Chondrocyte (in vitro differentiated cells): ENCODE measurements at places on chromosomes 13 and 19. TPM values are rescaled to one million over a fixed set of nuclear protein-coding genes. Genes with fewer than 3 reads are reported as not detected.

- peaks cover 3% of the 10 kb centered on the region for H3K27me3 ChIP-seq
- no peaks in the 10 kb centered on the region for H3K36me3 ChIP-seq
- no peak overlapping the region for H3K27ac ChIP-seq
- DNase-seq = no peak
- H3K4me3 ChIP-seq = no peak overlapping the region
- H3K4me1 ChIP-seq = no peaks in the 10 kb centered on the region
These were observed 331.4 kb downstream of the HS6ST3 start for GRCh38 chr13:96421314-96421713.

- H3K4me3 ChIP-seq = no peak overlapping the region
- no peaks in the 10 kb centered on the region for H3K27me3 ChIP-seq
- no peaks in the 10 kb centered on the region for H3K36me3 ChIP-seq
- peaks cover 19% of the 10 kb centered on the region for H3K4me1 ChIP-seq
- no peak overlapping the region for H3K27ac ChIP-seq
These were observed 7.9 kb downstream of the PBX4 start for GRCh38 chr19:19610376-19611202.

CPB2 gene
- total RNA-seq = not detected in 3 replicates

DNA sequence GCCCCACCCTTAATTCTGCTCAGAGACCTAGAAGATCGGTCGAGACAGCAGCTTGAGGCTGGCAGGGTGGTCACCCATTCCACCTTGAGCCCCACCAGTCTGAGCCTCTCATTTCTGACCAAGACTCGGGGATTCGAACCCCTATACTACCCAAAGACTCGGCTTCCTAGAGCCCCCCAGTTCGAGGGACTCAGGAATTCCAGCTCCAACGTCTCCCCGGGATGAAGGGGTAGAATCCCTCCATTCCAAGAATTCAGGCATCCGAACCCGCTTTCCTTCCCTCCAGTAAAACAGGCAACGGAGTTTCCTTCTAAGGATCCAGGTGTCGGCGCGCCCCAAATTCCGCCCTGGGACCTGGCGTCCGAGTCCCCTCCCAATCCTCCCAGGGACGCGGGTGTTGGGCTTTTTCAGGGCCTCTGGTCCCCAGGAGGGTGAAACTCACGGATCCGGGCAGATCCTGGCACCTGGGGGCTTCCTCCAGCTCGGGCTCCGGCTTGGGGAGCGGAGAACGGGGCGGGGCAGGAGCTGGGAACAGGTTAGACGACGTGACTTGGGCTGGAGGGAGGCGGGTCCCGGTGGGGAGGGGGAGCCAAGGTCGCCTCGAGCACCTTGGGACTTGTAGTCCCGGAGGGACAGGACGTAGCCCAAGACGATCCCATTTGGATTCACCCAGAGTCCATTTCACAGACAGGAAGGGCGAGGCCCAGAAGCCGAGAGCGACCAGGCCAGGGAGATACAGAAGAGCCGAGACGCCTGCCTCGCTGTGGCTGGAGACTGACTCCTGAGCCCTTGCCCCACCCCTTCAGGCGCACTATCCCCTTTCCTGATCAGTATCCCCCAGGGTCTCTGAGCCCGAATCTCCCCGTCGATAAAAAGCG lies at the start of gene PPP1R13L:
Gene PPP1R13L (minus strand): TSS at position 513 of the 878 bp plus-strand sequence. CDS start 6,751 bp downstream, outside the sequence.
- peak; percentile 96 for DNase-seq
- peak within 1 kb of the TSS; percentile 98 for H3K27ac ChIP-seq
- peaks cover 5% of the 10 kb centered on the region for H3K36me3 ChIP-seq
- H3K4me3 ChIP-seq = peak within 1 kb of the TSS; percentile 95

PDX1 gene
- total RNA-seq = not detected in 3 replicates

DNA sequence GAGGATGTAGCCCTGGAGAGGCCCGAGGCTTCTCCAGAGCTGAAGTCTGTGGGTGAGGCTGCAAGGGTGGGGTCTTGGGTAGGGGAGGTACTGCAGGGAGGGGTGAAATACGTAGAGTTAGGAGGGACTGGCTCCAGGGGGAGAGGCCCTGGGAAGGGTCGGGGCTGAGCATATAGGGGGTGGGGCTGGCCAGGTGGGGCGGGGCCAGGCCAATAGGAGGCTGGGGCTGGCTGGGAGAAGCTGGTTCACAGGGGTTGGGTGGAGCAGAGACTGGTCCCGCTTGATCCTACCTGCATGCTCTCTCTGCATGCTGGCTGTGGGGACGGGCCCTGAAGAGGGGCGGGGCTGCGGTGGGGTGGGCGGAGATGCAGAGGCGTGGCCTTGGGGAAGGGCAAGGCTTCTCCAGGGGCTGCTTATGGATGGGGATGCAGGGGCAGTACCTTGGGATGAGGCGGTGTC lies 51.9 kb downstream of the CELF5 start:
- no peak overlapping the region for H3K27ac ChIP-seq
- H3K4me1 ChIP-seq = peaks cover 7% of the 10 kb centered on the region
- peak overlapping the region; percentile 42 for H3K4me3 ChIP-seq
- no peak for DNase-seq
- peaks cover 35% of the 10 kb centered on the region for H3K27me3 ChIP-seq

ZNF835 gene
- not detected in 3 replicates for total RNA-seq

DNA sequence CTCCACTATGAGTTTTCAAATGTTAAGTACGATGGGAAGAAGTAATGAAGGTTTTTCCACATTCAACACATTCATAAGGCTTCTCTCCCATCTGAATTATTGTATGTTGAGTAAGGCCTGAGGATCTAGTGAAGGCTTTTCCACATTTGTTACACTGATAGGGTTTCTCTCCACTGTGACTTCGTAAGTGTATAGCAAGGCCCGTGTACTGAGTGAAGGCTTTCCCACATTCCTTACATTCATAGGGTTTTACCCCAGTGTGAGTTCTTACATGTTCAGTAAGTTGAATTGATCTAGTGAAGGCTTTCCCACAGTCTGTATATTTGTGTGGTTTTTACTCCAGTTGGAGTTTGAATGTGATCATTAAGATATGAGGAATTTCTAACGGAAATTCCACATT lies 44.4 kb downstream of the ZNF846 start:
- no peaks in the 10 kb centered on the region for H3K4me1 ChIP-seq
- no peak overlapping the region for H3K4me3 ChIP-seq
- no peak overlapping the region for H3K27ac ChIP-seq
- peaks cover 2% of the 10 kb centered on the region for H3K36me3 ChIP-seq
- DNase-seq = no peak
- no peaks in the 10 kb centered on the region for H3K27me3 ChIP-seq

GRCh38 chr19:55464039-55464661 lies 401 bp downstream of the C19orf85 start:
- peak; percentile 66 for DNase-seq
- H3K27me3 ChIP-seq = peaks cover 2% of the 10 kb centered on the region
- no peak overlapping the region for H3K4me3 ChIP-seq
- no peak overlapping the region for H3K27ac ChIP-seq
- peaks cover 37% of the 10 kb centered on the region for H3K4me1 ChIP-seq

DNA sequence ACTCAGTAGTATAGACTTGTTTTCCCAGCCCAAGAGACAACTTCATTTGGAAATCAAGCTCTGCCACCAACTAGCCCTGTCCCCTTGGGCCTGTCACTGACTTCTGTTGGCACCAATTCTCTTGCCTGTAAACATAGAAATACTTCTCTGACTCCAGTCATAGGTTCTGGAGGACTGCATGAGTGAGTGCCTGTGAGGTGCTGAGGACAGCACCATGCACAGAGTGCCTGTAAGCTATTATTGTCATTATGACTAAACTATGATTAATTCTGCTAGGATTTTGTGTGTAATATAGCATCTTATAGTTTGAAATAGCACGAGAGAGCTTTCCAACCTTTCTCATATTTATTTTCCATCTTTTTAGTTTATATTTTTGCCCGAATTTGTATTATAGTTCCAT lies 247.9 kb downstream of the MYO16 start:
- DNase-seq = no peak
- H3K36me3 ChIP-seq = no peaks in the 10 kb centered on the region
- H3K27ac ChIP-seq = peak overlapping the region; percentile 33
- H3K4me1 ChIP-seq = peaks cover 6% of the 10 kb centered on the region
- H3K4me3 ChIP-seq = no peak overlapping the region

HIPK4 gene
- total RNA-seq = 0.20 to 0.53 TPM (median 0.46 TPM) in 3 replicates

GARIN5A gene
- total RNA-seq = 1.7 to 2.1 TPM (median 1.9 TPM) in 3 replicates

ZIK1 gene
- total RNA-seq = 4.8 to 7.2 TPM (median 5.5 TPM) in 3 replicates

- no peaks in the 10 kb centered on the region for H3K27me3 ChIP-seq
- no peak overlapping the region for H3K4me3 ChIP-seq
- no peak overlapping the region for H3K27ac ChIP-seq
These were observed 302.2 kb downstream of the EFNB2 start for GRCh38 chr13:106233134-106233735.

DNA sequence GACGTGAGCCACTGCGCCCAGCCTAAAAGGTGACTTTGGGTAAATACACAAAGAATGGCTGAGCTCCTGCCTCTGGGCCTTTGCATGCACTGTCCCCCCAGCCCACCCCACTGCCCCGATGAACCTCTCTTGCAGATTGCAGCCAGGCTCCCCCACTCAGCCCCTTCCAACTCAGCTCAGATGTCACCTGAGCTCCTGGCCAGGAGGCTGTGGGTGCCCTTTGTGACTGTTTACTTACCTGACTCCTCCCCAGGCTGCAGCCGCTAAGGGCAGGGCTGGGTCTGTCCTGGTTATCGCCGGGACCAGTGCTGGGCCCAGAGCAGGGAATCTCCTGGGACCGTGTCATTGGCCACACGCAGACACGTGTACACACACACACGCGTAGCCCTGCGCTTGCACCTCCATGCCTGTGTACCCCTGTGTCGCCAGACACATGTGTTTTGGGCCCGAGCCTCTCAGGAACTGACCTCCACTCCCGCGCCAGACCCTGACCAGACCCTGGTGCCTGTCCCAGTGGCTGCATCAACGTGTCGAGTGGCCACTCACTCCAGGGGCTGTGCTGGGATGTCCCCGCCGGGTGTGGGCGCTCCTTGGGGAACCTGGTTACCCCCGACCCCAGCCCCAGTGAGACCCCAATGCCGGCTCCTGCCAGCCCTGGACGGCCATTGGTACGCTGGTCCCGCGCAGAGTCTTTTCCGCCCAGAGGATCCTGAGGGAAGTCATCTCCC lies 18.7 kb downstream of the EFNA2 start:
- H3K27me3 ChIP-seq = no peaks in the 10 kb centered on the region
- no peak overlapping the region for H3K27ac ChIP-seq
- no peaks in the 10 kb centered on the region for H3K36me3 ChIP-seq
